ENCODE measurements at places on chromosomes 1 and 21.

DNA sequence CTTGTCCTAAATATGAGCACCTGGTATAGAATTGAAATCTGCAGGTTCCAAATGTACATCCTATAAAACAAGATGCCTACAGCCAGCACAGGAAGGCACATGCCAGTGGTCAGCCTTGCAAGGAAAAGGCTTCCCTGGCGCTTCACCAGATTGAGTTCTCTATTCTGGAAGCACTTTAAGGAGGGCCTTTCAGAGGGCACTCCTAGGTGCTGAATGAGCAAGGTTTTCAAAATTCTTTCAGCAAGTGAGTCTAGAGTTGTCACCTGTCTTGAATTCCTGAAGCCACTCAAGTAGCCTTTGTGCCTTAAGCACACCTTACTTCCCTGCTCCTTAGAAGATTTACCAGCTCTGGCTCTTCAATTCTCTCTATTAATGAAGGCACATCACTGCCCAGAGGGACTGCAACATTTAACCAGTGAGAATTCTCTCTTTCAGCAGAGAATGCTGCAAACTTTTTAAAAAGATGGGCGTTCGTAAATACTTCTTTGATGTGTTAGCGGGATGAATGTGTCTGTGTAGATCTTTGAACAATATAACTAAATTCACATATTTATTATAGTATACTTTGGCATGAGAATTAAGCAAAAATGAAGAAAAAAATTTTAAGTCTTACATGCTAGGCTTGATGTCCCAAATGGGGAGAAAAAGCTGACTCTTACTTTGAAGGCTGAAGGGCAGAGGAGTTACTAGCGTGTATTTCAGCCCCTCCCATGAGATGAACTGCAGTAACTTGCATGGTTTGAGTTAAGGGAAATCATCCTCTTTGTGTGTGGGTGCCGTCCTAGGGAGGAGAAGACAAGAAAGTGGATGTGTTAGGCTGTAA lies 162.0 kb downstream of the NTPCR start:
- DNase-seq, result no peak

- no peak for DNase-seq
Observed at GRCh38 chr1:2610036-2610959, 22.5 kb downstream of the MMEL1 start.

- DNase-seq, result no peak
Observed at GRCh38 chr1:171899838-171900237, 58.5 kb downstream of the DNM3 start.

- DNase-seq, result no peak
Observed at GRCh38 chr1:114384922-114385321, 126.1 kb downstream of the TRIM33 start.

GRCh38 chr1:205917466-205918238 lies 25.6 kb downstream of the SLC26A9 start:
- no peak for DNase-seq

- DNase-seq, result no peak
Observed at GRCh38 chr1:188669728-188670382, 1807.8 kb downstream of the BRINP3 start.

- DNase-seq, result no peak
Observed at GRCh38 chr1:205446828-205447227, 9.0 kb downstream of the BLACAT1 start.

Data from stimulated activated effector memory CD8-positive, alpha-beta T cell treated with anti-CD3 and anti-CD28 coated beads, Interleukin-12 subunit alpha, Interleukin-12 subunit beta, amount 100 ng/mL, for 72 hours (primary cell).